ENCODE measurements at places on chromosomes 3 and 15.

- DNase-seq: no peak
Measured at GRCh38 chr3:41045491-41045890, 153.8 kb upstream of the CTNNB1 start.

DNA sequence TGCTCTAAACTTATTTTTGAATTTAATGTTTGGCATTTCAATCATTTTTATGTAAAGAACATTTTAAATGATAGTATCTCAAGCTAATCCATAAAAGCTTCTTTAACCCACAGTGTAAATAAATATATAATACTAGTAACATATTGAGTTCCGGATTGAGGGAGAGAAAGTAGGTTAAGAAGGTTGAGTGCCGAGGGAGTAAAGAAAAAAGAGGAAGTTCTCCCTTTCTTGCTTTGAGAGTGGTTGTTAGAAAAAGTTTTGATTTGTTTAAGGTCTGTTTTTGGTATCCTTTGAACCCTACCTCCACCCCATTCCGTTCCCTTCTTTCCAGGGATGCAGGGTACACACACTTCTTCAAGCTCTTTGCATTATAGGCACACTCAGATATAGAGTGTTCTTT is 130.8 kb downstream of the VPS8 start:
- DNase-seq: peak; percentile 6

DNA sequence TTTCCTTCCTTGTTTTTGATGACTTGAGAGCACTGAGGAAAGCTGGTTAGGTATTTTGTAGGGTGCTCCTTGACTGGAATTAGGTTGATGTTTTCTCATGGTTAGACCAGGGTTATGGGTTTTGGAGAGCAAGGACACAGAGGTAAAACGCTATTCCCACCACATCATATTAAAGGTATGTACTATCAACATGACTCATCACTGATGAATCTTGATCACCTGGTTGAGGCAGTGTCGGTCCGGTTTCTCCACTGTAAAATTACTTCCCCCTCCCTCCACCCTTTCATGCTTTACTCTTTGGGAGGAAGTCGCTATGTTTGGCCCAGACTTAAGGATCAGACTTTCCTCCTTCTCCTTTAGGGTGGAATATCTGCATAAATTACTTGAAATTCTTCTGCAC is 201.6 kb downstream of the EDEM1 start:
- DNase-seq: no peak

DNA sequence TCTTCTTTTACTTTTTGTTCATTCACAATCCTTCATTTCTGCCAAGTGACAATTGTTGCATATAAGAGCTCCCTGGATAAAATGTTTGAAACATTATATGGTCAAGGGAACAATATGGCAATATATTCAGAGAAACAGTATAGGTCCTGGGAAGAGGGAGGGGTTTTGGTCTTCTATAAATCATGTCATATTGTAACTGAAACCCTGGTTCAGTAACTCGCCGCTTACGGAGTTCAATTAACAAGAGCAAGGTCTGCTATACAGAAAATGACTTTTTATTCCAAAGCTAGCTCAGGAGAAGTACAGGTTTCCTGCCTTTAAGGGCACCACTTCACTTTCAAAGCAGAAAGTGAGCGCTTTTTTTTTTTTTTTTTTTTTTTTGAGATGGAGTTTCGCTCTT is 522.1 kb upstream of the TGFBR2 start:
- DNase-seq: no peak

- no peak for DNase-seq
Measured at GRCh38 chr3:46463868-46464241, 850 bp downstream of the LTF start.

DNA sequence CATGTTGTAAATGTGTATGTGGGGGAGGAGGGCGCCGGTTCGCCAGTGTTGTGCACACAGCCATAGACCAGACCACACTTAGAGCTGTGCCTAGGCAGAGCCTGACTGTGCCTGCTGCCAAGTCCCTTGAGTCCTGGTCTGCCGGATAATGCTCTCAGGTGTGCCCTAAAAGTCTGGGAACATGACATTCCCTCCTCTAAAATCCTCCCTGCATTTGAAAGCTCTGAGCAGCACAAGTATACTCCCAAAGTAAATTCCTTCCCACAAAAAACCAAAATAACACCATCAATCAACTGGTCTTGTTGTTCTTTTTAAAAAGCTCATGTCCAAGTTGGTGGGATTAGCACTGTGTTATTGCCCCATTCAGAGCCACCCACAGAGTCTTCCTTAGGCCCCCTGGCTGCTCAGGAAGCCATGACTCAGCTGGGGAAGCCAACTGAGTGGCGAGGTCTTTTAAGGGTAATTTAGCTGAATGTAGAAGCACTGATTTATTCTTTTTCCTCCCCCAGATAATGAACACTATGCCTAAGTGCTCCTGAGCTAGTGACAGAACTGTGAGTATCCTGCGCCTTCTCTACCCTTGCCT is 147.8 kb upstream of the MCTP2 start:
- DNase-seq: peak; percentile 27

- DNase-seq: no peak
Measured at GRCh38 chr15:26191193-26191592, 328.1 kb upstream of the ATP10A start.

- DNase-seq: peak; percentile 21
Measured at GRCh38 chr15:73936181-73936580, 9.9 kb downstream of the LOXL1 start.

DNA sequence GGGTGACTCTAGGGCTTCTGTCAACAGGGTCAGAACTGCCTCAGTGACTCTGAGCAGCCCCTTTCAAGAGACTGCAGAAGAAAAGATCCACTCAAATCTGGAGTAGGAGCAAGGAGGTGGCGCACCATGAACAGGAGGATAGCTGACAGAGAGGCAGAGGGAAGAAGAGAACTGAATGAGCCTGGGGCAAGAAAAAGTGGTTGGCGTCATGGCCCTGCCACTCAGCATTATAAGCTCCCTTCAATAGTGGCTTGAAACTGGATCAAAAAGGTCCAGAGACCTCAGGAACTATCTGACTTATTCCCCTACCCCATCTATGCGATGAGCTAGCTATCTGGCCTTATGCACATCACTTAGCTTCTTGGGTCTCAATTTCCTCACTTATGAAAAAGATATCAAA is 66.6 kb downstream of the NCEH1 start:
- no peak for DNase-seq

DNA sequence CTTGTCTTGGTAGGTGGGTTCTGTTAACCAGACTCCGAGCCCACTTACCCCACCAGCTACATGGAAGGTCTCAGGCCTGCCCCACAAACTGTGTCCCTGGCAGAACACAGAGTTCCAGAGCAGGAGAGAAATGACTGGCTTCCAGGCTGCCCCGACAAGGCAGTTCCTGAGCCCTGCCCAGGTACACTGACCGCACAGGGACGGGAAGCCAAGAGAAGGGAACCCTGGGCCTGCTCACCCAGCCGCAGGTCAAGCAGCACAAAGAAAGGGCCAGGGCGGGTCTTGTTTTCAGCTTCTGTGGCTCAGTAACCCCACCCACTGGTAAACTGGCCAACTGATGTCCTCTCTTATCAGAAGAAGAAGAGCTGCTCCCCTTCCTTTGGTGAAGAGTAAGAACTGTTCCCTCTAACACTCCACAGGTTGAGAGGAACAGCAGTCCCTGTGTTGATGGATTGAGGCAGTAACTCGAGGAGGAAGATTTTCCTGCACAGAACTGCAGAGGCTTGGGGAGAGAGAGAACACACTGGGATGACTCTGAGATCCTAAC is 68.4 kb downstream of the CRTC3 start:
- peak; percentile 61 for DNase-seq

GRCh38 chr3:142281474-142281873 is 56.1 kb upstream of the GK5 start:
- DNase-seq: peak; percentile 26

DNA sequence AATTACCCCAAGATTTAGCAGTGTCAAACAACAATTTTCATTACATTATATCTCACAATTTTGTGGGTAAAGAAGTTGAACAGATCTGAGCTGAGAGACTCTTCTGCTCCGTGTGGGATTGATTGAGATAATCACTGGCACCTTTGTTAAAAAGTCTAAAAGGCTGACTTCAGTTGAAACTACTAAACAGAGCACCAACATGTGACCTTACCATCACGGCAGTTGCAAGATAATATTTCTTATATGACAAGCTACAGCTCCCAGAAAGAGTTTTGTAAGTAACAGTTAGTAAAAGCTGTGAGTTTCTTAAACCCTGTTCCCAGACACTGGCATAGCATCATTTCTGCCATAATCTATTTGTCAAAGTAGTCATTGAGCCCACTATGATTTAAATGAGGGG is 25.0 kb downstream of the CGGBP1 start:
- DNase-seq: no peak

GRCh38 chr3:138950006-138950644 is 3.1 kb downstream of the FOXL2NB start:
- peak; percentile 76 for DNase-seq

- DNase-seq: peak; percentile 76
Measured at GRCh38 chr15:67127965-67128364, 62.6 kb downstream of the SMAD3 start.

- DNase-seq: no peak
Measured at GRCh38 chr15:39400002-39400401, 180.9 kb upstream of the THBS1 start.

DNA sequence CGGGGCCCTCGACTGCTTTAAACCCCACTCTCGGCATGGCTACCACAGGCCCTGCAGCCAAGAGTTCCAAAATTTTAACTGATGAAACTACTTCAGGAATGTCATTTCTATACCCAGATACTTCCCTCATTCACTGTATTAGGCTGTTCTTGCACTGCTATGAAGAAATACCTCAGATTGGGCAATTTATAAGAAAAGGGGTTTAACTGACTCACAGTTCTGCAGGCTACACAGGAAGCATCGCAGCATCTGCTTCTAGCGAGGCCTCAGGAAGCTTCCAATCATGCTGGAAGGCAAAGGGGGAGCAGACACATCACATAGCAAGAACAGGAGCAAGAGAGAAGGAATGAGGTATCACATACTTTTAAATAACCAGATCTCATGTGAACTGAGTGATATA is 21.6 kb upstream of the ALCAM start:
- peak; percentile 21 for DNase-seq

GRCh38 chr3:111568911-111569310 is 26.2 kb downstream of the ZBED2 start:
- DNase-seq: no peak

DNA sequence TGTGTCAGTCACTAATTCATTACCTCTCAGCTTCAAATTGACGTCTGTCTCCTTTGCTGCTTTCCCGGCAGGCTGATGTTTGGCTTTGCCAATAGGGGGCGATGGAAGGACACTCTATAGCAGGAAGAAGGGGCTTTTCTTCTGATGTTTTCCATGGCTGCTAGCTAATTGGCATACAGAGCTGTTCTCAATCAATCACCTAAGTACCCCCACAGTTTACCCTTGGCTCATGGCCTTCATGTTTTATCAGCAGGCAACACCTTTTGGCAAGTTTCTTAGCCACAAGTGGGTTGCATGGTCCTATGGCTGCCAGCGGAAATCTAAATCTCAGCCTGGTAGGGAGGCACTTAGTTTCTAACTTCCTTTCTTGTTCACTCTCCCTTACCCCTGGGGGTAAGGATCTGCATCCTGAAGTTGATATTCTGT is 45.0 kb downstream of the ESYT3 start:
- peak; percentile 76 for DNase-seq

DNA sequence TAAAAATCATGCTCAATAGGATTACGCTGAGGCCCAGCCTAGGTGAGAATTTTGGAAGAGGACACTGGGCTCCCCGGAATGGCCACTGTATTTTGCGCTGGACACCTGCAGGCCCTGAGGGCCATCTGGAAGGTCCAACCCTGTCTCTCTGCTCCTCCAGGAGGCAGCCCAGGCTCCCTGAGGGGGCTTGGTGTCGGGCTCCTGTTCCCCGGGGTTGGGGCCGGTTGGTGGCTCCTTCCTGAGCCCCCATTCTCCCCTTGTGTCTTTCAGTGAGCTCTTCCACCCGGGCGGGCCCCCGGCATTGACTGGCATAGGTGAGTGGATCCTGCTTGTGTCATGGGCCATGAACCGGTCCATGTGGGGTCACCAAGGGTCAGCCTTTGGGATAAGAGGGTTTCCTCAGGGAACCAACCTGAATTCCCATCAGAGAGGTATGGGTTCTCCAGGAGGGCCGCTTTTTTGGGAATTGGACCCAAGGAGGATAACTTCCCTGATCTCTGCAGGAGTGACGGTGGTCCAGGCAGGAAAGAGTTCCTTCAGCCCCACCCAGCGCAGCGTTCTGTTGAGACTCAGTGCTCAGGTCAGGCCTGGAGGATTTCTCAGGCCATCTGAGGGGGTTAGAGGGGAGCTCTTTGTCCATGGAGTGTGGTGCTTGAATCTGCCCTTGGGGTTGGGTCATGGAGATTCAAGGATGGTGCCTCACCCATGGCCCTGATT is 187.8 kb downstream of the UBE3A start:
- no peak for DNase-seq

- DNase-seq: no peak
Measured at GRCh38 chr15:71679793-71680353, 130.5 kb upstream of the NR2E3 start.

DNA sequence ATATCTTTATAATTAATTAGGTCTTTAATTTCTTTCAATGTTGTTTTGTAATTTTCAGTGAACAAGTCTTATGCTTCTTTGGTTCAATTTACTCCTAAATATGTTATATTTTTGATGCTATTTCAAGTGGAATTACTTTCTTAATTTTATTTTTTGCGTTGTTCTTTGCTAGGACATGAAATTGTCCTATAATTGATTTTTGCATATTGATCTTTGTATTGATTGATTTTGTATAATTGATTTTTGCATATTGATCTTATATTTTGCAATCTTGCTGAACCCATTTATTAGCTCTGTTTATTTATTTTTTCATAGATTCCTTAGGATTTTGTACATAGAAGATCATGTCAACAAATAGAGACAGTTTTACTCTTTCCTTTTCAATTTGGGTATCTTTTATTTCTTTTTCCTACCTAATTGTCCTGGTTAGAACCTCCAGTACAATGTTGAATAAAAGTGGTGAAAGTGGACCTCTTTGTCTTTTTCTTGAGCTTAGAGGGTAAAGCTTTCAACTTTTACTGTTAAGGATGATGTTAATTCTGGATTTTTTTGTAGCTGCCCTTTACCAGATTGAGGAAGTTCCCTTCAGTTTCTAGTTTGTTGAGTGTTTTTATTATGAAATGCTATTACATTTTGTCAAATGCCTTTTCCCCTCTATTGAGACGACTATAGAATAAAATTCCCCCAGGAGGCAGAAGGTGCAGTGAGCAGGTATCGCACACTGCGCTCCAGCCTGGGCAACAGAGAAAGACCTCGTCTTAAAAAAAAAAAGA is 36.8 kb upstream of the CCDC50 start:
- DNase-seq: no peak

GRCh38 chr3:188362405-188362831 is 208.5 kb downstream of the LPP start:
- no peak for DNase-seq

DNA sequence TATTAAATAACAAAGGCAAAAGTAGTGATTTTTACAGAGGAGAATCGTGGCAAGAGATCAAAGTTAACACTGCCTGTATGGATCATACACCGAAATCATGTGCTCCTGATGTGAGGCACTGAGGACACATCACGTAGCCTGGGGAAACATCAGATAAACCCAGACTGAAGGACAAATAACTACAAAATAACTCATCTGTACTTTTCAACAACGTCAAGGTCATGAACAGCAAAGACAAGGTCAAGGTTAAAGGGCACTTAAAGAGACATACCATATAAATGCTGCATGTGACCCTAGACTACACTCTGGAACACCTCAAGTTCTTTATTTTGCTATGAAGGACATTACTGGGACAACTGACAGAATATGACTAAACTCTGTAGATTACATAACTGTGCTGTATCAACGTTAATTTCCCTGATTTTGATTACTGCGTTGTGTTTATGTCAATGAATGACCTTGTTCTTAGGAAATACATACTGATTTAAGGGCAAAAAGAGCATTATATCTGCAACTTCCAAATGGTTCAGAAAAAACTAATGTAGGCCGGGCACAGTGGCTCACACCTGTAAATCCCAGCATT is 48.1 kb downstream of the CHSY1 start:
- peak; percentile 49 for DNase-seq

- DNase-seq: peak; percentile 40
Measured at GRCh38 chr15:58758141-58758540, 8.6 kb upstream of the ADAM10 start.
